SHP77 treated with DMSO at 0.1 percent for 48 hours (cell line): ENCODE measurements at places on chromosomes 7 and 10.
A peak's percentile ranks its signal among the peaks of the same experiment; 100 is the strongest.

DNA sequence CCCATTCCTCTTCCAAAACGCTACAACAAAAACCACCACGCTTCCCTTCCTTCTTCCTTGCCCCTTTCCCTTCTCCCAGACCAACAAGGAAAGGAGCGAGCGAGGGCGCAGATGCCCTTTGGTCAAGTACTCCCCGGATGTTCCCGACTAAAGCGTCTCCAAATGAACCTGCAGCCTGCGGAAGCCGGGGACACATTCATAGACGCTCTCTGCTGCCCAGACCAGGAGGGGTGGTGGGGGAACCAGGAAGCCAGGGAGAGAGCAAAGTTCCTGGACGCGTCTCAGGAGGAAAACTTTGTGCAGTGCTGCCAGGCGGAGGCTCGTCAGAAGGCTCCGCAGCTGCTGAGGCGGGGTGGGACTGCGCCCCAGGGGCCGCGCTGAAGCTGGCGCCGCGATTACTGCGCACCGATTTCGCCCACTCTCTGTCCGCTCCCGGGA lies 754 bp downstream of the SEMA3D start:
- peak; percentile 30 for DNase-seq

GRCh38 chr10:89327803-89328441 lies at the start of gene IFIT3:
IFIT3 (plus strand) TSS chr10:89327997; CDS start chr10:89328074, 77 bp downstream.
- peak; percentile 1 for DNase-seq

DNA sequence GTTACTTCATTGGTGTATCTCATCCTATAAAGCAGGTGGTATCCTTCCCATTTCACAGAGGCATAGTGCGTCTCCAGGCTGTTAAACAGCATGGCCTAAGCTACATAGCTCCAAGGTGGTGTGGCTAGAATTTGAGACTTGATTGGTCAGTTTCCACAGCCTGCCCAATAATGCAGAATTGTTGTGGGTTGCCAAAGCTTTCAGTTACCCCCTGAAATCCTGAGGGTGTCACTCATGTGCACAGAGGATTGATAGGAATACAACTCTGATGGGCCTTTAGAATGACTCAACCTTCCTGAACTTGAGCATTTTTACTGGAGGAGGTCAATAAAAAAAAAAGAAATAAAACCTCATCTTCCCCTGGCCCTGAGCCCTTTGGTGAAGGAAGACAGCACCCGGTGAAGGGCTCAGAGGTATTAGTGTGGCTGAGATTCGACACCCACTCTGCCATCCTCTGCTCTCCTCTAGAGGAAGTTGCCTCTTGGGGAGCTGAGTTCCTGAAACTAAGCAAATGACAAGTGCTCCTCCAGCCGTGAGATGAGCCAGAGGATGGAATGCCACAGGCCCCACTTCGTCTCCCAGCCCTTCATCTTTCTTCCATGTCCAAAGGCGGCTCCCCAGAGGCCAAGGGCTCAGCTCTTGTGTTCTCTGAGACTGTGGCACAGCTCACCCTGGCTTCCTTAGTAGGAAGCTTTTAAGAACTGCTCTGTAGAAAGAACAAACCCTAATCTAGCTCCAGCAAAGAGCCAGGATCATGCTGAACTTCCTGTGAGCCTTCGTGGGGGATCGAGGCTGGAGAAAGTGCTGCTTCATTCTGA lies 1.0 kb downstream of the ACSL5 start:
- DNase-seq = no peak

GRCh38 chr10:96263669-96264068 lies 7.7 kb downstream of the BLNK start:
- DNase-seq = no peak

GRCh38 chr10:63628526-63629362 lies 107.5 kb downstream of the REEP3 start:
- peak; percentile 97 for DNase-seq

DNA sequence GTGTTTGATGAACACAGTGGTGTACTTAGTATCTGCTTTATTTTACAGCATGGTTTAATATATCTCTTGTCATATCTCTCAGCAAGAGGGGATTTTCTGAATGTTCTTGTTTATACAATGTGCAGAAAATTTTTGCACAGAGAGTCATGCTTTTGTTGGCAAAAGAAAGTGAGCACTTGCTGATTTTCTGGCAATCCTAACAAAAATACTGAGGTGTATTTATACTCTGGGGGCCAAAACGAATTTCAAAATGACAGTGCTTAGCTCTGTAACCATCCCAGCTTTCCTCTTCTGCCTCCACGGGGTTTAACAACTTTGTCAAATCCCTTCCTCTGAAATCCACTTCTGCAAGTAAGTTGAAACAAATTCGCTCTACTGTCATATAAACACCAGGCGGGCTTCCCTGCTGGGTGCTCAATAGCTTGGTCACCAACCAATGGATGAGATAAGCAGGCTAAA lies 169.2 kb downstream of the NOC3L start:
- no peak for DNase-seq

GRCh38 chr7:39702133-39702532 lies 78.8 kb downstream of the RALA start:
- no peak for DNase-seq

DNA sequence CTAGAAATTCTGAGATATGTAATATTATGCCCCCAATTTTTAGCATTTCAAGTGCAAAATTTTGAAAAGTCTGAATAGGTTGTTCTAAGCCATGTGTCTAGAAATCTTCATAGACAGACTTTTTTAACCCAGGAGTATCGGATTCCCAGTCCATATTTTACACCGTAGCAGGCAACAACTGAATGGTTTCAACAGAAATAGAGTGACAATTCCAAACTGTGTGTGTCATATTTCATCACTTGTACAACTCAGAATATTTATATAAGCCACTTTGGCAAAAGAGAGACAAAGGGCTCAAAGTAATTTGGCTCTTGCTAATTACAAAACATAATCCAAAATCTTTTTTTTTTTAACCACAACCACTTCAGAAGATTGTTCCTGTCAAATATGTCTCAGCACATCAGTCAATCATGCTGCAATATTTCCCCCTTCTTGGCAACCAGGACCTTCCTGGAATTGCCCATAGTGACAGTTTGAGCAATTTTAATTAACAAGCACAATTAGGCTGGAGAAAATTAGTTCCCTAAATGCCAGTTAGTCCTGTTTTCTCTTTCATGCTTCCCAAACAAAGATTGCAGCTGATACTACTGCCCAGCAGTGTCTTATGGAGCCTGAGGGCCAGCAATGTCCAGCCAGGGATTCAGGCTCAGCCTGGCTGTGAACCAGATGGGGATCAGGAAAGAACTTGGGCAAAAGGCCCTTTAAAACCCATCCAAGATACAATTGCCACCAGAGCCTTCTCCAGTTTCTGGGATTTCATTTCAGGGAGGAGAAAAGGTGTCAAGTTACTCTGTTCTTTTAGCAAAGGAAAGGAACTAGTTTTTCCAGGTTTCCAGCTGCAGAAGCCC lies 533.3 kb upstream of the GHITM start:
- DNase-seq = no peak

DNA sequence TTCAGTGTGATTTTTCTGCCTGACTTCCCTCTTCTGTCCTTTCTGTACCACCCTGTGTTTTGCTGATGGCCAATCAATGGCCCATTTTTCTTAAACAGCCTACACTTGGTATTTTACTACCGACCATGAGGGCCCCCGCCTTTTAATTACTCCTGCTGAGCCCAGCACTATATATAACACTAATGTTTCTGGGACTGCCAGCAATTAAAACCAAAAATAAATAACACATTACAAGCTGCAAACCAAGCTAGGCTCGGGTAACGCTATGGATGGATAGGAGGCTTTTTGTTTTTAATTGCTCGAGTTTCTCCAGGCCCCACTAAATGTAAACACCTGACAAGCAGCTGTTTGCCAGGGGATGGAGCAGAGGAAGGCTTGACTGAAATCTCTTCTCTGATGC lies 915.4 kb upstream of the AUTS2 start:
- no peak for DNase-seq

- DNase-seq = peak; percentile 24
Measured at GRCh38 chr10:133438711-133439273, 14.4 kb upstream of the SPRN start.

DNA sequence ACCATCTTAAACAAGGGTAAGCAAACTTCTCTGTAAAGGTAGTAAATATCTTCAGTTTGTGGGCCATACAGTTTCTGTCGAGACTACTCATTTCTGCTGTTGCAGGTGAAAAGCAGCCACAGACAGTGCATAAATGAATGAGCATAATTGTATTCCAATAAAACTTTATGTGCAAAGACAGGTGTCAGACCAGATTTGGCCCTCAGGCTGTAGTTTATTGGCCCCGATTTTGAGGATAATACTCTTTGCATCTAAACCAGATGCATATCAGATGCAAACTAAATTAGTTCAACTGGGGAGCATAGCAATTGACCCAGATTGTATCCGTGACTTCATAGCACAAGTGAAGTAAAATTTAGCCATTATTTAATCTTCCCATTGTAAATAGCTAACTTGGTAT lies 70.0 kb downstream of the SNX10 start:
- no peak for DNase-seq

GRCh38 chr10:133481086-133481643 lies 27.4 kb downstream of the SCART1 start:
- no peak for DNase-seq

DNA sequence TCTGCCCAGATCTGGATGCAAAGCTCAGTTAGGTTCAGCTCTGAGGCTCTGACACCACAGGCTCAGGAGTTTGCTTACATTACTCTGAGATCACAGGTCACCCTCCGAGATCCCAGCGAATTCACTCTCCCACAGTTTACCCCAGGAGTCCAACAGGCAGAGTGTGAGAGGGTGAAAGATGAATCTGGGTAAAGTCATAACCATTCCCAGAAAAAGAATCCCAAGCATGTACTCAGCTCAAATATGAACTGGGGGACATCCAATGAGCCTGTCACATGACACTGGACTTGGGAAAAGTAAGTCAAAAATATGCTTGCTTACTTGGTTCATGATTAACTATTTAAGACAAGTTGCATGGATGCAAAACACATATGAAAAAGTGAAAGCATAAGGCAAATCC lies 110.3 kb upstream of the ARID5B start:
- no peak for DNase-seq

DNA sequence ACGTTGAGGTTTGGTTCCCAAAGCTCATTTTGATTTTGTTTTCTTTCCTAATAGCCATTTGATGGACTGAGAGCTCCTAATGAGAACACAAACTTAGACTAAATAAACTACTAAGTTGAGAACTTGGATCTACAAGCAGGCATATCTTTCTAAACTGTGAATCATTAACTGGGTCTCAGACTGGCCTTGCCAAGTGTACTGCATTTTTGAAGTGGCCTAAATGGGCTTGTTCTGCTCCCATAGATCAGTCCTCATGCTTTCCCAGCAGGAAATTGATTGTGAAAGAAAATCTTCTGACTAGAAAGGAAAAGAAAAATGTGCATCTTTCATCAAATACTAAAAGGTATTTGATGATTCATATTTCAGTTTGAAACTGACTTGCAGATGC lies 46.7 kb upstream of the RBM33 start:
- no peak for DNase-seq

DNA sequence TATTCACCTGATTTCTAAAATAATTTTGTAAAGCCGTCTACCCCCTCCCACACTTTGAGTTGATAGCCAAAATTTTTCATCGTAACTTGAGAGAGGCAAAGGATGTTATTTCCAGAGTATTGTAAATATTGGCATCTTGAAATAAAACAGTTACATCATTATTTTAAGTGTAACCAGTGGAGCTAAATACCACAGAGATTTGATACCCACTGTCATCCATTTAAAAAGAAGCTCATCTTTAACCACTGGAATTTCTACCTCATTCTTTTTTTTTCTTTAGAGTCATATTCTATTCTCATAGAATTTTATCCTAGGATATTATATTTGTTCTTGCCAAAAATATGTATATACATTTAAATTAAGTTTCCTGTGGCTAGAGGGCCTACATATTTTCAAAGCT lies 48.6 kb downstream of the CAMK1D start:
- no peak for DNase-seq

GRCh38 chr10:82284180-82284579 lies 409.2 kb downstream of the NRG3 start:
- no peak for DNase-seq

DNA sequence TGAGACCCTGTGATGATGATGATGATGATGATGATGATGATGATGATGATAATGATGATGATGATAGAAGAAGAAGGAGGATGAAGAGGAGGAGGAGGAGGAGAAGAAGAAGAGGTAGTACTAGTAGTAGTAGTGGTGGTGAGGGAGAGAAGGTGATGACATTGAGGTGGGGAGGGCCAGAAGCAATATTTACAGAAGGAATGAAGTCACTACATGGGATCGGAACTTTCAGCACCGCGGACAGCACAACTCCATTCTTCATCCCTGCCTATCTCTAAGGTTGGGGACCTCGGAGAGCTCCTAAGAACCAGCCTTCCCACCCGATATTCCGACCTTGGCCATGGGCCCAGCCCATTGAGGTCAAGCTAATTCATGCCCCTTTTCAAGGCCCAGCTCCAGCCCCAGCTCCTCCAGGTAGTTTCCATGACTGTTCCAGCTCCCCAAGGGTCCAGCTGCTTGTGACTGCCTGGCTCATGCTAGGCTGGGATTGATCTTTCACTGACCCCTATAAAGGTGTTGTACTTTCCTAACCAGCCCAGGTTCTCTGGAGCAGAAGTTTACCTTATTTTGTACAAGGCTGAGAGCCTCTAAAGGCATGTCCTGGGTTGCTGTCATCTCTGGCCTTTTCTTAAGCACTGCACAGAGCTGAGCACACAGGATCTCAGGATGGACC lies 10.3 kb downstream of the CRHR2 start:
- DNase-seq = no peak

- DNase-seq = no peak
Measured at GRCh38 chr7:4791738-4792536, 16.5 kb downstream of the AP5Z1 start.

DNA sequence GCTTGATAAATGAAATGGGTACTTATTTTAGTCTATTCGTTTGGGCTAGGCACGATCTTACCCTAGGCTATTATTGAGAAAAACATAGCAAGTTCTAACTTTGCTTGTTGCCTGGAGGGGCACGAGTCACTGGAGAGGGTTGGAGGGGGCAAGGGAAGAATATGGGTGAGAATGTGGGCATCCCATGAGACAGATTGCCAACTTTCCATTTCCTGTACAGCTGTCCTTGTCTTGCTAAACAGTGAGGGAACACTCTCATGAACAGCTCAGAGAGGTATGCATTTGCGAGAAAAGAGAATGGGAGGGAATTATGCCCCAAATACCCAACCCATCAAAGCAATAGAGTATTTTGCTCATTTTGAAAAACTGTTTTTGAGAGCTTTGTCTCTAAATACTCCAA lies 9.2 kb downstream of the CDHR3 start:
- no peak for DNase-seq

DNA sequence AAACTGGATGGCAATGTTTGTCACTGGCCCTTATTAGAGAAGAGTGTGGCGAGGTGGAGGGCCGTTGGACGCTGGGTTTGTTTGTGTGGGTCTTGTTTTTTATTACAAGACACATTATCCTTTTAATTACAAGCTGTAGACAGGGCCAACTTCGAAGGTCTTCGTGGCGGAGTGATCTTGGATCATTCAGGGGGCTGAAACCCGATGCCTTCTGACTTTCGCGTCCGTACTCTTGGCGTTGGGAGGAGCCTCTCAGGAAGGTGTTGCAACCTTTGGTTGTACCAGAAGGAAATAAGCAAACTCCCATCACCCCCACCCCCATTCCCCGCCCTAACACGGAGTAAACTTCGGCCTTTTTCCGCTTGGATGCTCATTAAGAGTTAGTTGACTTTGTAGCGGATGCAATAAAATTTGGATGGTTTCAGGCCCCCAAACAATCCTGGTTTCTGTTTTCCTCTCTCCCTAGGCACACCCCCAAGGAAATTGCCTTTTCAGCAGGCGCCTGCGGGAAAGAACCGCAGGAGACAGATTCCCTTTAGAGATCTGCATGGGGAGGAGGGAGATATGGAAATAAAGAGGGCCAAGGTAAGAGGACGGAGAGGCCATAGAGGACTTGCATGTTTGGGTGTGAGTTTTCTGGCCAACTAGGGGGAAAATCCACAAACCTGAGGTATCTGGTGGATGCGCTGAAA lies 294.5 kb upstream of the NFE2L3 start:
- DNase-seq = peak; percentile 76
